AG09319 (cell line): ENCODE measurements at places on chromosomes 16 and 17.

GRCh38 chr16:57802341-57803133 is at the start of gene KIFC3:
Gene KIFC3 (minus strand): TSS chr16:57802491. CDS start chr16:57798243, 4,248 bp downstream.
- DNase-seq: no peak

- DNase-seq: no peak
Observed at GRCh38 chr17:34683390-34683789, 104.0 kb downstream of the TMEM132E start.

DNA sequence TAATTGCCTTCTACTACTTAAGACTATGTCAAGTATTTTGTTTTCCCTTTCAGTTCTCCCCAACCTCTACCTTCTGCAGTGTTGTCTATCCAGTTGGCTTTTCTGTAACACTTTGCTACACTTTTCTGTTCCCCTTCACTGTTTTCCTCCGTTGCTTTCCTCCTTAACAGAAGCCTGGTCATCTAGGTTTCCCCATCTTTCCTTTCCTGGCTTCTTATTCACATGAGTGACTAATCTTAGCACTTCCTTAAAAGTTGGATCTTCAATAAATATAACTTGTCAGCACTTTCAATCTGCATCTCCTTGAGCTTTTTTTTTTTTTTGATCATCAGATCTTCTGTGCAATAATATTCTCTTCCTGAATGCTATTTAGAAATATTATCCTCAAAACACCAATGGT is 2.8 kb upstream of the SLFN11 start:
- DNase-seq: no peak

GRCh38 chr17:45040459-45040858 is 11.0 kb downstream of the DCAKD start:
- no peak for DNase-seq

DNA sequence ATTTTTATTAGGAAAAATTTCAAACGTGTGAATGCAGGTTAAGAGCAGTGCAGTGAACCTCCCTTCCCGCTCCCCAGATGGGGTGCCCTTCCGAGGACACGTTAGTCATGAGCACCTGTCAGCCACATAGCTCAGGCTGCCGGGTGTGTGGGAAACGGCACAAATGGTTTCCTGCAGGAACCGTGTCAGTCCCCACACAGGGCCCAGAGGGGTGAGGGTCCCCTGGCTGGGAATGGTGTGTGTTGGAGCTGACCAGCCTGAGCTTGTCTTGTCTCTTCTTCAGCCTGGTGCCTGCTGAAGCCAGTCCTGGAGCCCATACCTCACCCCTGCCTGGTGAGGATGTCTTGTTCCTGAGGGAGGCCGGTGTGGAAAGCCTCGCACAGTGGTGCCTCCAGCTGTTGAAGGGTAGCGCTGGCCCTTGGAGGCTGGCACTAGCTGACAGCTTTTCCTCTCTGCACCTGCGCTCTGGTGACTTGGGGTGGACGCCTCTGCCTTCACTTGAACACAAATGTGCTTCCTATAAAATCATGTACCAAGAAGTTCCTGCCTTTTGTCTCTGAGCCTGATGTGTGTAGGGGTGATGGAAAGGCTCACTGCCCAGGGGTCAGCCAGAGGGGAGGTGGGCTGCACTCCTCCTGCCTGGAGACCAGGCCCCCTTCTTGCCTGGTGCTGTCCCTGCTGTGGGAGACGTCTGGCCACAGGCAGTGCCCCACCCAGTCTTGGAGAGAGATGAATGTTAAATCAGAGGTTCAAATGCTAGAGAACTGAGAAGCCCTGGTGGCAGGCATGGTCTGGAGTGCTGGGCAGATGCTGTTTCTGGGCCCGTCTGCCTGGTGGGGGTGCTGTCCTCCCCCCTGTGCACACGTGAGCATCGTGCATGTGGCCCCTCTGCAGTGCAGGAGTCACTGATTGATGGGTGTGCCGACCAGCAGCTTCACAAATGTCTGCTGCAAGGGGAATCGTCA is 102.6 kb upstream of the ZNF750 start:
- DNase-seq: no peak

- no peak for DNase-seq
Observed at GRCh38 chr17:14245002-14245401, 8.3 kb upstream of the CDRT15 start.

- DNase-seq: no peak
Observed at GRCh38 chr17:20706751-20707373, 127.3 kb downstream of the CDRT15L2 start.

- DNase-seq: peak; percentile 69
Observed at GRCh38 chr16:2008009-2008526, 1.6 kb downstream of the ZNF598 start.

DNA sequence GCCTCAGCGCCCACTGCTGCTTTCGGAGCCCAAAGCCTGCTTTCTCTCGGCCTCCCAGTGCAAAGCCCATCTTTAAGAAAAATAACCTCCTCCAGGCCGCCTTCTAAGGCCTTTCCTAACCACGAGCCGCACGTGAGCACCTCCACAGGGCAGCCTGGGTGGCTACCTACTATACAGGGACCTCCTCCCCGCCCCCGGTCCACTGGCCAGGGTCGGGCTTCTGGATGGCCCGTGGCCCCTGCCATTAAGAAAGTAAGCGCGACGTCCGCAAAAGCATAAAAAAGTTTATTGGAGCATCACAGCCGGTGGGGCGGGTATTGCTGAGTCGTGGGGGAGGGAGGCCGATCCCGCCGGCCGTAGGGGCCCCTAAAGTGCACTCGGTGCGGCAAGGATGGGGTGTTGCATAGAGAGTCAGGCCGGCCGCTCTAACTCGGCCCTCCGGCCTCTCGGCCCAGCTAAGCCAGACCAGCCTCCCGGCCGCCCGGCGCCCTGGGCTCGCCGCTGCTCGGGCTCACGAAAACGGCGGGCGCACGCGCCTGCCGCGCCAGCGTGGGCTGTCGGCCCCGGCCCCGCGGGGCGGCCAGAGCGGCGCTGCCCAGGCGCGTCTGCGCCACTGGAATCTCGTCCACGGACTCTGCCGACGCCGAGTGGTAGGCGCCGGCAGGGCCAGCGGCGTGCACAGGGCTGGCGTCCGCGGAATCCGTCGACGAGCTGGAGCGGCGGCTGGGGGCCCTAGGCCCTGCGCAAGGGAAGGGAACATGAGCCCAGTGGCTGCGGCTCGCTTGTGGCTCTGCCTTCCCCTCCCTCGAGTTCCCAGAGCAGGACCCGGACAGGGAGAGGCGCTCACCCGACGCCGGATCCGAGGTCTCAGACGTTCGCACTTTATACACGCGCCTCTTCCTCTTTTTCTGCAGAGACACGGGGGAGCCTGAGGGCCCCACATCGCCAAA is 1.1 kb upstream of the TPPP3 start:
- DNase-seq: no peak

GRCh38 chr16:86377251-86378022 is 132.9 kb upstream of the FOXF1 start:
- DNase-seq: no peak

- no peak for DNase-seq
Observed at GRCh38 chr16:74094514-74094913, 202.1 kb upstream of the PSMD7 start.

DNA sequence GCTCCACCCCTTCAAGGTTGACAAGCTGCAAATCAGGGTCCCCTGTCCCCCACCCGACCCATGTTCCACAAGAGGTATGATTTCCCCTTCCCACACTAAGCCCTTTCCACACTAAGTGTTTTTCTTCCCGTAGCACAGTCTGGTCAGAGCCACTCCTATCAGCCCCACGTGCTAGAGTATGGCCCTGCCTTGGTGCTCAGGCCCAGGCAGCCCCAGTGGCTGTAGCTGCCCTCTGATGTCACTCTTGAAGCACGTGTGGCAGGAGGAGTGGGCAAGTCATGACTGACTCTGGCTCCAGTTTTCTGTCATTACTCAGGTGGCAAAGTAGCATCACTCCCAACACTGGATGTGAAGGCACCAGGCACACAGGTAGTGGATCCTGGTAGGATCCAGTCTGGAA is 35.4 kb upstream of the ERN1 start:
- DNase-seq: no peak

DNA sequence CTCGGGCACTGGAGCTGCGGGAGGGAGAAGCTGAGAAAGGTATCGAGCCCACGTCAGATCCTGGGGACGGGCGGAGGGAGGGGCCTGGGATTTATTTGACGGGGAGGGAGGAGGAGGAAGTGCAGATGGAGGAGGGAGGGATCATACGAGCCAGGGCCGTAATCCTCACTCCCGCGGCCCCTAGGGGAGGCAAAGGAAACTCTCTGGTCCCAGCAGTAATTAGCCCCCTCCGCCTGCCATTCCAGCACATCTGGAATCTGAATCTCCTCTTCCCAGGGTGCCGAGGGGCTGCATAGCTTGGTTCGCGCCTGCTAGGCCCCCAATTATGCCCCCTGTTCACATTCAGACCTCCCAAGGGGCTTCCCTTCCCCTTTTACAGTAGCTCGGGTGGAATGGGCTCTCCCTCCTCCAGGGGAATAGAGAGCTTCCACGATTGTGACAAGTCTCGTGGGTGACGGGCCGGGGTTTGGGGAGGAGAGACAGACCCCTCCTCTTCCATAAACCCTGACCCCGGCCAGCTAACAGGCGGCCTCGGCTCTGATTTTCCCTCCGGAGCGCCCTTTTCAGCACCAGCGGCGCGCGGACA is at the start of gene SEZ6L2:
Gene SEZ6L2 (minus strand): TSS at position 35 of the 586 bp plus-strand sequence. CDS start 531 bp downstream, outside the sequence.
- peak; percentile 77 for DNase-seq

- DNase-seq: no peak
Observed at GRCh38 chr16:72025404-72026114, 17.0 kb downstream of the DHODH start.

- DNase-seq: no peak
Observed at GRCh38 chr17:20986767-20987510, 55.9 kb downstream of the USP22 start.

DNA sequence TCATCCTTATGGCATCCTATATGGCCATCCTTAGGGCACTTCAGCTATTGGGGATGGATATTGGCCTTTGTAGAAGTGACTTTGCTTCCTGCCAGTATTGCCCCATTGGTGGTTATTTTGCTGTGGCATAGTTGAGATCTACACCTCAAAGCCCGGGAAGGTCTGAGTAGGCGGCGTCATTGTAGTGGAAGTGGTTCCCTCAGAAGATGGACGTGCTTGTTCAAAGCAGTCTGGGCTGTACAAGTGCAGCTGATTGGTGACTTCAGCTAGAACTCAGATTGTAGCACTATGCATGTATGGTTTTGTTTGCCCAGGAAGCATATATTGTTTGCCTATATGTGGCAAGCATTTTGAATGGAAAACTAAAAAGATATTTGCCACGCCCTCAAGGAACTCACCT is 83.2 kb downstream of the TMC6 start:
- DNase-seq: no peak

- no peak for DNase-seq
Observed at GRCh38 chr16:4962716-4963115, 4.6 kb downstream of the SEC14L5 start.

- DNase-seq: no peak
Observed at GRCh38 chr16:49277386-49277742, 4.3 kb downstream of the CBLN1 start.

GRCh38 chr16:6193718-6194117 is 1096.1 kb upstream of the EEF2KMT start:
- DNase-seq: no peak

GRCh38 chr17:73901249-73901648 is 257.0 kb upstream of the SDK2 start:
- no peak for DNase-seq

- DNase-seq: no peak
Observed at GRCh38 chr16:14602443-14602963, 27.6 kb downstream of the PARN start.

DNA sequence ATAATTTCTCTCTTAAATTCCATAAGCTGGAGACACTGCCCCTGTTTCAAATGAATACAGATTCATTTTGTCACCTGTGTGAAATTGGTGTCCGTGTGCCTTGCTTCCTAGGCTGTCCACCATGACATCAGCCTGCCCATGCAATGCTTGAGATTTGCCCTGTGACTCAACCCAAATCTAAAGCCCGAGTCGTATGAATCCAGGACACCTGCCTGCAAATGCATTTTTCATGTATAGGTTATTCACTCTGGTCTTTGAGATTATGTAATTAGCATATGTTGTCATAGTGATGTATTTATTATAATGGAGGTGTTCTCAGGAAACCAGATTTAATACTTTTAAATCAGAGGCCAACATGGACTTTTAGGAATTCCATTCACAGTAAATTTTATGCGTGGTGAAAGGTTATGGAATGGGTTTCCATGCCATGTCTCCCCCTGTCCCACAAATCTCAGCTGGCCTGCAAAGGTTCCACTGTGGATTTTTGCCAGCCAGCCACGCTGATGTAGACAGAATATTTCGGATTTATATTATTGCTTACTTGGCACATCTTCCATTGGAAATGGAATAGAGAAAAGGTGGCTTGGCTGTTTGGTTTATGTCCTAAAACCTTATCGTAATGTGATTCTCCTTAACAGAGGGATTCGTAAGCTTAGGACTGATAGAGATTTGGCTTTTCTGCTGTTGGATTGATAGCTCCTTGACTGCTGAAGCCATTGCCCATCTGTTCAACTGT is 551.1 kb downstream of the WWOX start:
- DNase-seq: no peak

DNA sequence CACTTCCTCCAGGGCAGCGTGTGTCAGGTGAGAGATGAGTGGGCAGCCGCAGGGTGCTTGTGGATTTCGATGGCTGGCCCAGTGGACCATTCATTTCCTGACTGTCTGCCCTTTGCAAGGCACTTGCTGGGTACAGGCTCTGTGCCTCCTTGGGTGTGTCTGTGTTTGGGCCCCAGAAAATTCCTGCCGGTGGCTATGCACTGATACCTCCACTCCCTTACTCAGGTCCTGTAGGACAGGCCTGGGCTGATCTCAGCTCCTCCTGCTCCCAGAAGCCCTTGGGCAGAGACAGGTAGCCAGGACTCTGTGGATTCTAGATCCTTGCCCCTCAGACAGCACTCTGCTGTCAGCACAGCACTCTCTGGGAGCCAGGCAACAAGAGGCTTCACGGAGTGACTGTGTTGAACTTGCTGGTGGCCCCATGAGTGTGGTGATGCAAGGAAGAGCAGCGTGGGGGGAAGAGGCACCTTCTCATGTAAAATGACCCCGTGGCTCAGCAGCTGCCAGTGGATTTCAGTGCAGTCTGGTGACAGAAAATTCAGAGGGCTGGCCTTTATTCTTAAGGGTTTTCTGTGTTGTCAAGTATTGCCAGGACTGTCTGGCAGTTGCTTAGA is 29.0 kb downstream of the PGS1 start:
- DNase-seq: no peak

DNA sequence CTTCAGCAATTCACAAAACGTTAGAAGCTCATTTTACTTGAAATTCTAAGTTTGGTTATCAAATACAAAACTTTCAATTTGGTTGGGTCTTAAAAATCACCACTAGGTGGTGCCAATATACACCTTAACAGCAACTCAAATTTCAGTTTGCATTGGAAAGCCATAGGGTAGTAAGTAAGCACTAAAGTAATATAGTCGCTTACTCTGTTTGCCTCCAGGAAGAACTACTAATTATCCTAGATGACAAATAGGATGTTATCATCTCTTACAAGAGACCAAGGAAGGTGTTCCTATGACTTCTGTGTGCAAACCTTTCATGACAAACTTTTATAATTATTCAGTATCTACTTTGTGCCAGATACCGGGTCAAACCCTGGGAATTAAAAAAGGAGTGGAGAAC is 93.3 kb downstream of the MYO1D start:
- DNase-seq: peak; percentile 37

DNA sequence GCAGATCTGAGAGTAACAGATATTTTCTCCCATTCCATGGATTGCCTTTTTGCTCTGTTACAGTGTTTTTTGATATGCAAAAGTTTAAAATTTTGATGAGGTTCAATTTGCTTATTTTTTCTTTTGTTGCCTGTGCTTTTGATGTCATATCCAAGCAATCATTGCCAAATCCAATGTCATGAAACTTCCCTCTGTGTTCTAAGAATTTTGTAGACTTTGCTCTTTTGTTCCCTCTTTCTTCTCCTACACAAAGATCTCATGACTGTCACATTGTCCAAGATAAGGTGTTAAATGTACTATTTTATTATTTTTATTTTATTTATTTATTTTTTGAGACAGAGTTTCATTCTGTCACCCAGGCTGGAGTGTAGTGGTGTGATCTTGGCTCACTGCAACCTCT is 18.9 kb upstream of the KCNH6 start:
- no peak for DNase-seq
